Liver (tissue), 10 donors: ENCODE measurements at places on chromosomes 12 and 14.

- H3K27ac ChIP-seq, result no peak overlapping the region
- no peak overlapping the region for H3K4me3 ChIP-seq
- DNase-seq, result no peak
- no peaks in the 10 kb centered on the region for H3K36me3 ChIP-seq
- H3K27me3 ChIP-seq, result no peaks in the 10 kb centered on the region
Measured at GRCh38 chr12:86711731-86712130, 455.5 kb upstream of the MGAT4C start.

GRCh38 chr12:12107678-12108077 is 36.9 kb downstream of the BCL2L14 start:
- no peaks in the 10 kb centered on the region for H3K27me3 ChIP-seq
- no peaks in the 10 kb centered on the region for H3K36me3 ChIP-seq
- H3K4me3 ChIP-seq, result no peak overlapping the region
- H3K27ac ChIP-seq, result no peak overlapping the region
- no peaks in the 10 kb centered on the region for H3K4me1 ChIP-seq
- no peak for DNase-seq

GRCh38 chr14:29461506-29461905 is 466.1 kb downstream of the PRKD1 start:
- DNase-seq, result no peak
- H3K4me1 ChIP-seq, result no peaks in the 10 kb centered on the region
- H3K4me3 ChIP-seq, result no peak overlapping the region
- H3K27ac ChIP-seq, result no peak overlapping the region

DNA sequence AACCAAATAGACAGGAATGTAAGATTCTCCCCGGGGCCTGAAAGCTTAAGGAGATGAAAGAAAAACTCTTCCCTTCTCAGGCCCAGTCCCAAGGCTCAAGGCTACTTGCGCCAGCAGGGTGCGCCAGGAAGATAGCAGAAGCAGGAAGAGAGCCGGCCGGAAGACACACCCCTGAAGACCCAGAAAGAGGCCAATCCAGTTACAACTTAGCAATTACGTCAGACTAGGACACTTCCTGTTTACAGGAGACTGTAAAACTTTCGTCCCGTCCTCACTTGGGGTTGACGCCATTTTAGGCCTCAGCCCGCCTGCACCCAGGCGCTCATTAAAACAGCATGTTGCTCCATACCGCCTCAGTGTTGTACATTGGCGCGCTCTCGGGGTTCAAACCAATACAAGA is 9.4 kb downstream of the COX16 start:
- no peak overlapping the region for H3K27ac ChIP-seq
- H3K4me3 ChIP-seq, result no peak overlapping the region
- H3K36me3 ChIP-seq, result no peaks in the 10 kb centered on the region
- H3K4me1 ChIP-seq, result peaks cover 6% of the 10 kb centered on the region
- no peak for DNase-seq

GRCh38 chr12:66453120-66453519 is 150.8 kb downstream of the HELB start:
- no peaks in the 10 kb centered on the region for H3K4me1 ChIP-seq
- no peaks in the 10 kb centered on the region for H3K36me3 ChIP-seq
- H3K27ac ChIP-seq, result no peak overlapping the region
- H3K4me3 ChIP-seq, result no peak overlapping the region
- DNase-seq, result no peak
- H3K27me3 ChIP-seq, result no peaks in the 10 kb centered on the region

GRCh38 chr12:57614948-57615500 is 3.8 kb downstream of the ARHGEF25 start:
- no peaks in the 10 kb centered on the region for H3K36me3 ChIP-seq
- H3K4me1 ChIP-seq, result peaks cover 18% of the 10 kb centered on the region
- no peak for DNase-seq
- H3K4me3 ChIP-seq, result no peak overlapping the region

- no peaks in the 10 kb centered on the region for H3K4me1 ChIP-seq
- H3K4me3 ChIP-seq, result no peak overlapping the region
- no peak overlapping the region for H3K27ac ChIP-seq
- no peak for DNase-seq
- H3K27me3 ChIP-seq, result no peaks in the 10 kb centered on the region
- no peaks in the 10 kb centered on the region for H3K36me3 ChIP-seq
Measured at GRCh38 chr14:51067295-51067694, 27.6 kb downstream of the TRIM9 start.

DNA sequence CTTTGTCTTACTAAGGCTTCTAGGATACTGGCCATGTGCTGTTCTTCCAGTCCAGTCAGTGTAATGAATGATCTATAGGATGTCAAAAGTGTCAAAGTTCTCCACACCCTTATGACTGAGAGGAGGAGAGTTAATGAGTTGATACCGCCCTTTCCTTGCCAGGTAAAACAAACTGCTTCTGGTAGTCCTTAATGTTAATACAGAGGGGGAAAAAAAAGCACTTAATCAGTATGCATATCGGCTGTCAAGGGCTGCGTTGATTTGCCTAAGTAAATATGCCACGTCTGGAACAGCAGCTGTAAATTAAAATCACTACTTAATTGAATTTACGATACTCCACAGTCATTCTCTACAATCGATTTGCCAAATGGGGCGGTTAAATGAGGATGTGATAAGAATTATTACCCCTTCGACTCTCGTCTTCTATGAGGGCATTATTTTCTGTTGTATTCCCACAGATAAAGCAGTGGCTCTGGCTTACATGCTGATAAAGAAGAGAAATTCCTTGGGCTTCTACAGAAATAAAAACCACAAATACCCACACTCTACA is 416.0 kb downstream of the KCNH5 start:
- no peaks in the 10 kb centered on the region for H3K36me3 ChIP-seq
- H3K27ac ChIP-seq, result no peak overlapping the region
- H3K27me3 ChIP-seq, result no peaks in the 10 kb centered on the region
- no peaks in the 10 kb centered on the region for H3K4me1 ChIP-seq
- H3K4me3 ChIP-seq, result no peak overlapping the region
- no peak for DNase-seq

DNA sequence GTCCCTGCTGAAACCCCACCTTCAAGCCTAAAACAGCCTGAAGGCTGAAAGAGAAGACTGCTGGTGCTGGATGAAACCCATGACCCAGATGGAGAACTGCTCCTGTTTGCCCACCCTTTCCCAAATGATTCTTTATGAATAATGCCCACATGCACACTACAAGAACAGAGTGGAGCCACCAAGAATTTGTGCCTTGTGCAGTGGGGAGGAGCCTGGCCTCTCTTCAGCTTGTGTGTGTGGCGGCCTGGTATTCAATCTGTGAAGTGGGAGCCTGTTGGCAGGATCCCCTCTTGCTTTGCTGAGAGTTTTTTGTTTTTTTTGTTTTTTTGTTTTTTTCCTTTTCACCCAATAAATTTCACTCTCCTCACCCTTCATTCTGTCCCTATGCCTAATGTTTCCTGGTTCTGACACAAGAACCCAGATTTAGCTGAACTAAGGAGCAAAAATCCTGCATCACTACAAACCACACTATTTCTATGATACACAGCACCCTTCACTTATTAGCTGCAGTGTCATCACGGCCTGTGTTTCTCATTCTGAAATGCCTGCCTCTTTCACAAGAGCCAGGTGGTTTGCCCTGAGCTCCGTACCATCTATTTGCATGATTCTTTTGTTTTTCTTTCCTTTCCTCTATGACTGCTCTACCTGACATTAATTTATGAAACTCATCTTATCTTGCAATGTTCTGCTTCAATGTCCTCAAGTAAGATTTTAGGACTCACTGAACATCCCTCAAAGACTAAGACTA is 585.5 kb upstream of the ATXN7L3B start:
- H3K4me3 ChIP-seq, result no peak overlapping the region
- H3K4me1 ChIP-seq, result no peaks in the 10 kb centered on the region
- no peak overlapping the region for H3K27ac ChIP-seq
- H3K27me3 ChIP-seq, result no peaks in the 10 kb centered on the region

GRCh38 chr12:43338848-43339526 is 213.0 kb downstream of the ADAMTS20 start:
- DNase-seq, result no peak
- H3K36me3 ChIP-seq, result no peaks in the 10 kb centered on the region
- no peak overlapping the region for H3K4me3 ChIP-seq
- H3K4me1 ChIP-seq, result peaks cover 2% of the 10 kb centered on the region
- no peaks in the 10 kb centered on the region for H3K27me3 ChIP-seq

GRCh38 chr12:53532524-53533445 is 25.5 kb upstream of the NPFF start:
- H3K4me1 ChIP-seq, result no peaks in the 10 kb centered on the region
- peaks cover 45% of the 10 kb centered on the region for H3K36me3 ChIP-seq
- H3K27me3 ChIP-seq, result no peaks in the 10 kb centered on the region

GRCh38 chr12:120936197-120936596 is 32.0 kb upstream of the SPPL3 start:
- no peak overlapping the region for H3K27ac ChIP-seq
- H3K4me3 ChIP-seq, result no peak overlapping the region
- no peaks in the 10 kb centered on the region for H3K27me3 ChIP-seq
- no peaks in the 10 kb centered on the region for H3K36me3 ChIP-seq
- H3K4me1 ChIP-seq, result no peaks in the 10 kb centered on the region

DNA sequence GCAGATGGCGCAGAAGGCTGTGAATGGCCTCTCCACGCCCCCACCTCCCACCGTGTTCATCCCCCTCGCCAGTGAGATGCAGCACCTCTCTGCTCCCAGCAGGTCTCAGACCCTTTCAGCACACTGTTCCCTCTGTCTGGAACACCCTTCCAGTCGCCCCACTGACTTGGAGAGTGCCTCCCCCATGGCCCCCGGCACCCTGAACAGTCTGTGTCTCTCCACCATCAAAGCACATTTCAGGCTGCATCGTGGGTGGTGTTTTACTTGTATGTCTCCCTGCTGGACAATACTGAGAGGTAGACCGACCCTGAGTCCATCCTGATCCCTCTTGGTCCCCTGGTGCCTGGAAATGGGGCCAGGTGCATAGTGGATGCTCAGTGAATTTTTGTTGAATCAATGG is 34.9 kb downstream of the CACNA2D4 start:
- H3K4me3 ChIP-seq, result no peak overlapping the region
- DNase-seq, result no peak
- H3K27ac ChIP-seq, result no peak overlapping the region
- no peaks in the 10 kb centered on the region for H3K36me3 ChIP-seq

DNA sequence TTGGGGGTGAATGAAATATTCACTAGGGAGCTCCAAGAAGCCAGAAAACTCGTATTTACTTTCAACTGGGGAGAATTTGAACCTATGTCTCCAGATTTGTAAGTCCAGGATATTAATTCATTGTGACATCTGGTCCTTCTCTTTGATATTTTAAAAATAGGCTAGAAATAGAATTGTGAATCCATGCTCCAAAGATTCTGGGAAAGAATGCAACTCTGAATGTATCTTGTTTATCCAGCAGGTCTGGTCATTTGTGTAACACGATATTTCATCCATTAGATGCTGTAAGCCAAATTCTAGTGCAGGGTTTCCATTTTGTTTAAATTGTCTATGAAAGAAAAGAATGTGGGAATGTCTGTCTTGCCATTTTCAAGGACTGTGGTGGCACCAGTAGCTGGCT is 334.7 kb downstream of the BMP4 start:
- no peak overlapping the region for H3K27ac ChIP-seq
- no peaks in the 10 kb centered on the region for H3K4me1 ChIP-seq
- no peaks in the 10 kb centered on the region for H3K27me3 ChIP-seq
- H3K4me3 ChIP-seq, result no peak overlapping the region
